ENCODE measurements at places on chromosomes 6 and 20.
A peak's percentile ranks its signal among the peaks of the same experiment; 100 is the strongest.

DNA sequence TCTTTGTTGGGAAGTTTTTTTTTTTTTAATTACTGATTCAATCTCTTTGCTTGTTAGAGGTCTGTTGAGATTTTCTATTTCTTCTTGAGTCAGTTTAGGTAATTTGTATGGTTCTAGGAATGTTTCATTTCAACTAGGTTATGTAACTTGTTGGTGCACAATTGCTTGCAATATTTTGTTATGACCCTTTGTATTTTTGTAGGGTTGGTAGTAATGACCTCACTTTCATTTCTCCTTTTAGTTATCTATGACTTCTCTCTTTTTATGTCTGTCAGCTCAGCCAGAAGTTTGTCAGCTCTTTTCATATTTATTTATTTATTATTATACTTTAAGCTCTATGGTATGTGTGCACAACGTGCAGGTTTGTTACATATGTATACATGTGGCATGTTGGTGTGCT, 51.1 kb upstream of the SLC24A3 start:
- no peak for DNase-seq

GRCh38 chr20:41038878-41039404, 10.3 kb downstream of the TOP1 start:
- no peak for DNase-seq

- peak; percentile 62 for DNase-seq
Measured at GRCh38 chr6:7129784-7130569, 22.2 kb downstream of the RREB1 start.

GRCh38 chr6:71047417-71047816, 90.6 kb upstream of the B3GAT2 start:
- DNase-seq: no peak

GRCh38 chr20:58753267-58753921, 60.8 kb downstream of the NPEPL1 start:
- DNase-seq: no peak

DNA sequence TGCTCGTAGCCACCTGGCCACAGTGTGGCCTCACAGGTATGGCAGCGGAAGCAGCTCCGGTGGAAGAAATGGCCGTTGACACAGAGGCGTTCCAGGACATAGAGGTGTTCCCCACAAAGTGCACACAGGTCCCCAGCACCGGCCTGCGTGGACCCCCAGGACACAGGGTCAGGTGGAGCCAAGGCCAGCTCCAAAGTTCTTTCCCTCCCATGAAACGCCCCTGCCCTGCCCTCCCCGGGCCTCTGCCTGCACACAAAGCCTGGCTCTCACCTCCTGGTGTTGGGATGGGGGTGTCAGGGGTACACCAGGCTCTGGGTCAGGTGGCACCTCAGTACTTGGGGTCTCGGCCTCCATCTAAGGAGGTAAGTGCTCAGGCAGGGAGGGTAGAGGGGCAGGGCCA, 6.6 kb downstream of the SMPD2 start:
- no peak for DNase-seq

GRCh38 chr20:40860487-40860902, 168.1 kb upstream of the TOP1 start:
- no peak for DNase-seq

- no peak for DNase-seq
Measured at GRCh38 chr20:3045042-3045815, 623 bp upstream of the MRPS26 start.

DNA sequence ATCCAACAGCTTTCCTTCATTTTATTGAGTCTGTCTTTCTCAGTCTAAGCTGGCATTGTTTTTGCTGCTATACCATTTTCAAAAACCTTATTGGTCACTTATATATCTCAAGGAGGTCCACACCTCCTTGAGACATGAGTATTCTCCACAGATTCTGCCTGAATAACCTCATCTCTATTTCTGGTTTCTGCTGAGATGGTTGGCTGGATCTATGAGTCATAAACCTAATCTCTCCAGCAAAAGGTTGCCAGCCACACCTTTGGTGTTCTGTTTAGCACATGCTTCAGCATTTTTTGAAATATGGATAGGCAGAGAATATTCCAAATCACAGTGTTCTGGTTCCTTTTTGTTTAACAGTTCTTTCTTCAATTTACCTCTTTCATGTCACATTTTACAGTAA, 40.8 kb upstream of the TMEM244 start:
- no peak for DNase-seq

GRCh38 chr20:33689493-33689892, 3.3 kb upstream of the E2F1 start:
- DNase-seq: no peak

DNA sequence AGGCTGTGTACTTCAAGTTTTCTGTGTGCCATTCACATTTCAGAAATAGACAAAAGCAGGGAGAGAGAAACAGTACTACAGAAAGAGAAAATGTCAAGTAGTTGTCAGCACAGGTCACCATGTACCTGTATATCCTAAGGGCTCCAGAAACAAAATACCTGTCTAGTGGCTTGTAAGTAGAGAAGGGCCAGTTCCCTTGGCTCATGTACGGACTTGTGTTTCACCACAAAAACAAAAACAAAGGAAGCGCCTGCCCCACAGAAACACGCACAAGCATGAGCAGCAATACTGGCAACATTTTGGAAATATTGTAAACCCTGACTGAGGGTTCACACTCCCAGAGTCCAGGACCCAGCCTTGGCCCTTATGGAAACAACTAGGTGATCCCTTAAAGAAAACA, 44.3 kb downstream of the CNKSR3 start:
- DNase-seq: no peak
